ENCODE measurements at places on chromosomes 7 and 10.

DNA sequence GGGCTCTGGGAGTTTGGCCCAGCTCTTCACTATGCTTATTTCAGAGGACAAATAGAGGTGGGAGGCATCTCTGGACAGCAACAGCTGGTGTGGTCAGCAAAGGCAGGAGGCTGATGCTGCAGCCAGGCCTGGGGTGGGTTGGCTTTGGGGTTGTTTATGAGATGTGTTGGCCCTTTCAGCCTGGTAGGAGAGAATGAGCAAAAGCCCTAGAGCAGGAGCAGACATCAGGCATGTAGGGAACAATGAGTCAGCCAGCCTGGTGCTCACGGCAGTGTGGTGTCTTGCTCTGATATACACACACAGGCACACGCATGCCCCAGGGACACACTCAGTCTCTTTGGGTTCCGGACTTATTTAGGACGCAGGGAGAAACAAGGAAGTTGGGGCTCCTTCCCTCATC, 157.1 kb downstream of the PRKCQ start:
- no peak for DNase-seq

GRCh38 chr10:5812283-5813090, 747 bp downstream of the GDI2 start:
- peak; percentile 59 for DNase-seq

DNA sequence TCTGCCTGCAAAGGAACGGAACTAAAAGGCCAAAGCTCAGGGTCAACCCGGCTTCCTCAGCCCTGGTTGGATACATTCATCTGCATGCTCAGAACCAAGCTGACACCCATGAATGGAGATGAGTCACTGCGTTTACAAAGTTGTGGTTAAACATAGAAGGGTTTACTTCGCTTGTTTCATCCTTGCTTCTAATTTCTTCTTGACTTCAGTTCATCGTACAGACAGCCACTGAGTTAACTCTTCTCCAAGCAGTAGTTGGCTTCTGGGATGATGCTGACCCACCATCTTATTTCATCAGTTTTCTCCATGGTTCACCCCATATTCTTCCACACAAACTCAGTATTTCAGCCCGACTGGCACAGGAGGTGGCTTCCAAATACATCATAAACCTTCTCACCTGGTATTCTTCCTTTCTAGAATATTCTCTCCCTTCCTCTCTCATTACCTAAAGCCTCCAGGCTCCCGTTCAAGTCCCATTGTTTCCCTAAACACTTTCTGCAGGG, 166.3 kb upstream of the RNF32 start:
- DNase-seq: no peak

DNA sequence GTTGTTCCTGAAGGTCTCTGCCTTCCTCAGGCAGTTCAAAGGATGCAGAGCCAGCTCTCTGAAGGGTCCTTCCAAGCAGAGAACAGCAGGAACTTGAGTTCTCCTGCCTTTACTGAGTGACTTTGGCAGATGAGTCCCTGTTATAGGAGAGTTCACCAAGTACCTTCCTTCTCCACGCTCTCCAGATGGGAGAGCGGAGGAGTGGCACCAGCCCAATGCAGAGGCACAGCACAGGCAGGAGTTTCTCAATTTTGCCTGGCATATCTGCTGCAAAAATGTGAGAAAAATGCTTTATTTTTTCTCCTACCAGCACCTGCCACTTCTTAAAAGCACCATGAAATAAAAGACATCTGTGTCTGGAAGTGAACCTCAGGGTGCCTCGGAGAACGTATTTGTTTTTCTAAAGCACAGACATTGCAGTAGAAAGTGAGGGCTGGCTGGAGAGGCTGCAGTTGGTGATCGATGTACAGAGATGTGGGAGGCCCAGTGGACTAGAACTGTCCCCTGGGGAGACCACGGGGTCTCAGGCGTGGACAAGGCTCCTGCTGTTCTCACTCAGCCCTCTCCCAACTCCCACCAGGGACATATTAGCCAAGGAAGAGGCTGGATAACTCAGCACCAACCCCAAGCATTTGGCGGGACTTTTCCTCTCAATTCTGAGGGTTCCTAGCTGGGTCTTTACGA, 174.5 kb downstream of the WDR37 start:
- DNase-seq: no peak

- DNase-seq: no peak
Measured at GRCh38 chr7:91949221-91950009, 8.8 kb downstream of the AKAP9 start.

DNA sequence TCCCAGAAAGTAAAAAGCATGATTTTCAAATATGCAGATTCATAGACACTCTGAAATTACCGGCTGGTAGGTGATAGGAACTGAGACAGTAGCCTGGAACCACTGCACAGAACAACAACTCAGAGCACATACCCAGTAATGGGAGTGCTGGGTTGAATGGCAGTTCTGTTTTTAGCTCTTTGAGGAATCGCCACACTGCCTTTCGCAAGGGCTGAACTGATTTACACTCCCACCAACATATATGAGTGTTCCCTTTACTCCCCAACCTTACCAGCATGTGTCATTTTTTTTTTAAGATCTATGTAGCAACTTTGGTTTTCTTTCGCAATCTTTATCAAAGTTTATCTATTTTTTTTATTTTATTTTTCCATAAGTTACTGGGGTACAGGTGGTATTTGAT, 358.8 kb downstream of the CALN1 start:
- DNase-seq: no peak

DNA sequence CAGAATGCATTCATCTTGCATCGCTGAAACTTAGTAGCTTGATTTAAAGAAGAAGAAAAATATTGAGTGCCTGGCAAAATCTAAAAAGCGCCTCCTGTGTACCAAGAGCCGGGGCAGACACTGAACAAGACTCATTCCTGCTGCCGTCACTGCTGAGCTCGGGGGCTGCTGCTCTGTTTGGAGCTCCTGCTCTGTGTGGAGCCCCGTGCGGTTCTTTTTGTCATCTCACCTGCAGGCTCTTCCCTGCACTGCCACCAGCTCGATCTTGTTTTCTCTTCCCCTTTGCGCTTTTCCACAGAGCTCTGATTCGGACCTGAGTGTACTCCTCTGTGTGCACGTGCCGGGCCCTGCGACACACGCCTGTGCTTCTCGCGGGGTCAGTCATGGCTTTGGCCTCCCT, 462.1 kb upstream of the DPP6 start:
- DNase-seq: no peak

- DNase-seq: no peak
Measured at GRCh38 chr10:13448216-13448615, 80.6 kb downstream of the BEND7 start.

DNA sequence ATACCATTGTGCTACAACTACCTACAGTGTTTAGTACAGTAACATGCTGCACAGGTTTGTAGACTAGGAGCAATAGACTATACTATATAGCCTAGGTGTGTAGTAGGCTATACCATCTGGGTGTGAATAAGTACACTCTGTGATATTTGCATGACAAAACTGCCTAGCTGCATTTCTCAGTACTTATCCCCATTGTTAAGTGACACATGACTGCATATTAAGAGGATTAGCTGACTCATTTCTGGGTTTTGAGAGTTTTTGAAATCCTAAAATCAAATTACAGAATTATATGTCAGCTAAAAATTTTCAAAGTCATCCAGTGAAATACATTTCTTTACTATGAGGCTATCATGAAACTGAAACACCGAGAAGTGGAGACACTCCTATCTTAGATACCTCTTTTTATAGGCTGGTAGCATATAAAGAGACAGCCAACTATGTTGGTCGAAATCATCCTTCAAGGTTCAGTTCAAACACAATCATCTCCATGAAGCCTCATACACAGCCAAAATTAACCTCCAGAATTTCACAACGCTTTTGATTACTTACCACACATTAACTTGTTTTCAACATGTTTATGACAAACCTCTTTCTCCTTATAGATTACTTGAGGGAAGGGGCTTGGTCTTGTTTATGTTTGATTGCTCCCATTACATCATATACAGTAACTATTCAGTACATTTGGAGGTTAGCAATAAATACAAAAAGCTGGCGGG, 89.8 kb upstream of the ANK3 start:
- DNase-seq: no peak

DNA sequence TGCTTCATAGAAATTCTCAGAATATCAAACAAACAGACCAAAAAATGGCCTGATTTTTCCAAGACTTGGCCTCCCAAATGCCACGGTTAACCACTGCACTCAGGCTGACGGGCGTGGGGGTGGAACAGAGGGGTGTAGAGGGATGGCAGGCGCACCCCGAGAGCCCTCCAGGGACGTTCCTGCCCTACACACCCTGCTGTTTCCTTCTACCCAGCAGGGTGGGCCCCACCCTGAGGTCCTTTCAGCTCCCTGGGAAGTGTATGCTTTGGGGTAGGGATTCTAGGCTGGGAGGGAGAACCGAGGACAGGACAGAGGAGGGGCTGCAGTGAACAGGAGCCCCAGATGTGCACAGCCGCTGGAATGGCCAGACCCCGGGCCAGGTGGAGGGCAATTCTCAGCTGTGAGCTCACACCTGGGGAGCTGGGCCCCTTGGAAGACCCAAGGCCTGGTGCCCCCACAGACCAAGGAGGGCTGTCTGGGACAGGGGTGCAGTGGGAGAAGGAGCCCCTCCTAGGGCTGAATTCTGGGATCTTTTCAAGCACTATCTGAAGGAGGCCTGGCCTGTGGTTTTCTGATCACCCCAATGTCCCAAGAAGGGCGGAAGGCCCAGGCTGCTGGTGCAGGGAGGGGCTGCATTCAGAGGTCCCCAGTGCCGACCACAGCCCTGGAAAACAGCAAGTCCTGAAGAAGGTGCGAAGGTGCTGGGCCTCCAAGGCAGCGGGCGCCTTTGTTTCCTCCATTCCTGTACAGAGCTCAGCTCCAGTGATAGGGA, 32.9 kb upstream of the INPP5A start:
- peak; percentile 8 for DNase-seq

- no peak for DNase-seq
Measured at GRCh38 chr10:94125856-94126255, 132.1 kb downstream of the PLCE1 start.

GRCh38 chr10:100889546-100889945, 23.2 kb upstream of the SLF2 start:
- no peak for DNase-seq

DNA sequence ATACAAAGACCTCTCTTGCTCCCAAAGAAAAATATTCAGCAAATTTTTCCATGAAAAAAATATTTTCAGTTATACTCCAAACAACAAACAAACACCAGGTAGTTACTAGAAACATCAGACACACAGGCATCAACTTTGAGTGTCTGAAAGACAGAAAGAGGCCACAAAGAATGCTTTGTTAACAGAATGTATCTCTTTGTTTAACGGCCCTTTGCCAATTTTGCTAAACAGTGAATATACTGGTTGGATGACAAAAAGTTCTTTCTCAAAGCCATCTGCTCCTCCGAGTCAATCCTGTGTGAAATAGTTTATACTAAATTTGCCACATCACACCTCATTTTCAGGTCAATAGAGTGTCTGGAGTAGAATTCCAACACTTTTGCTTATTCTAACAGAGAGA, 216.7 kb upstream of the PHF14 start:
- no peak for DNase-seq

- DNase-seq: no peak
Measured at GRCh38 chr7:143354965-143355364, 7.5 kb downstream of the FAM131B start.

- DNase-seq: no peak
Measured at GRCh38 chr7:8382004-8382730, 51.2 kb upstream of the NXPH1 start.

- no peak for DNase-seq
Measured at GRCh38 chr10:132174237-132174636, 12.5 kb upstream of the DPYSL4 start.

GRCh38 chr10:126476246-126476645, 88.0 kb upstream of the ADAM12 start:
- peak; percentile 26 for DNase-seq

GRCh38 chr10:30493609-30494530, 59.9 kb downstream of the MAP3K8 start:
- no peak for DNase-seq

DNA sequence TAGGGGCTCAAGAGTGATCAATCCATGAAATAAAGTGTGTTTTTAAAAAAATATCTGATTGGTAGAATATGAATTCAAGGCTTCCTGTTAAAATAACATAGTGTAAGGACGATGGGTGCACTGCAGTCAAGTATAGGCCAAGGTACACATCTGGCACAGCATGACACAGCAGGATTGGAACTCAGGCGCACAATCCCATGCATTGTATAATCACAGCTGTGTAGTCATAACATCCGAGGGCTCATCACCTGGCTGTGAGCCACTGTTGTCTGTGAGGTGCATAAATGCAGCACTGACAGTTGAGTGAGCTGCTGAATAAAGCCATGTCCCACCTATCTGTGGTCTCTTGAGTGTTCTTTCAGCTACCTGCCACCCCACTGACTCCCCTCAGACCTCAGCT, 142.3 kb upstream of the HPS1 start:
- DNase-seq: no peak

GRCh38 chr7:116710764-116711452, 38.9 kb downstream of the MET start:
- DNase-seq: no peak

GRCh38 chr10:75643944-75644692, 212.7 kb downstream of the LRMDA start:
- DNase-seq: no peak

- DNase-seq: peak; percentile 65
Measured at GRCh38 chr10:49001402-49001801, 61.8 kb upstream of the LRRC18 start.

DNA sequence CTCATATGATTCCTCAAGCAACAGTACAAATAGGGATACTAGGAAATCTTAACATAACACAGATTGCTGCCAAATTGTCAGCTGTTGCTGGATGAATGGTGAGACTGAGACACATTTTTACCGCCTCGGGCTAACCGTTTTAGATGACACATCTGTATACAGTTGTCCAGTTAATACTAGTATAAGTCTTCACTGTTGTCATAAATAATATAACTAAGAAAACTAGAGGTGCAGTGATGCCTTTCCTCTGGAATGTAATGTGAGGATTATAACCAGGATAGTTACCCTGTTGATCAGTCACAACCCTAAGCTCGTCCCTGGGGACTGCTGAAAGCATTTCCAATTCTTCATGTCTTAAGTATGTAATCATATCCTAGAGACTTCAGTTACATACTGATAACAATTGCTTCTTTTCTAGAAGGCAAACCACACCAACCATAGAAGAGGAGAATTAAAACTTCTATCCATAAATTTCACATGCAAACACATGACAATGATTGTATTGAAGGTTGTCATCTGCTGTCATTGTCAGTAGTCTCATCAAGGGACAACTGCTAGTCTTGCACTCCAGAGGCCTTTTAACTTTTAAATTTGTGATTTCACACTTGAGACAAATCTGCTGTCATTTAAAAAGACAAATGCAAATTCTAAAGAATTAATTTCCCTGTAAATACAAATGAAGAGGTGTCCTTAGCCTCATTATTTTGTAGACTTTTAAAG, 100.4 kb upstream of the SEMA3D start:
- DNase-seq: no peak

GRCh38 chr10:86598151-86598550, 56.2 kb upstream of the OPN4 start:
- no peak for DNase-seq

- DNase-seq: no peak
Measured at GRCh38 chr7:30091491-30091912, 43.3 kb upstream of the MTURN start.

GRCh38 chr10:60731134-60731885, 47.0 kb upstream of the CDK1 start:
- DNase-seq: no peak
